Iris pigment epithelial cell (primary cell): ENCODE measurements at places on chromosomes 4 and X.

DNA sequence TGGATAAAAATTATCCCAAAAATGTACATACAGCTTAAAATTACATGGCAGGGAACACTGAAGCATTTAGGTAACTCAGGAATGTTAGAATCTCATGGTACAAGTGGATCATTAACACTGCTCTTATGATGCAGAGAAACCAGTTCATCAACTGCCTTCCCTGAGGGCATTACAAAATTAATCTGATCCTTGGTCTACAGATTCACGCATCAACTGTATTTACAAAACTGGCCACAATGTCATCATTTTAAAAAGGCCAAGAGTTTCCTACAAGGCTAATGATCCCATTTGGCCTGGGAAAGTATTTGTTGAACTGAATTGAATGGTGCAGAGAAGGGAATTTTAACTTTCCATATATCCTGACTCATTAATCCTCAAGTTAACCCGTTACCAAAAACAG, 84.6 kb downstream of the TSPAN5 start:
- no peak for DNase-seq

DNA sequence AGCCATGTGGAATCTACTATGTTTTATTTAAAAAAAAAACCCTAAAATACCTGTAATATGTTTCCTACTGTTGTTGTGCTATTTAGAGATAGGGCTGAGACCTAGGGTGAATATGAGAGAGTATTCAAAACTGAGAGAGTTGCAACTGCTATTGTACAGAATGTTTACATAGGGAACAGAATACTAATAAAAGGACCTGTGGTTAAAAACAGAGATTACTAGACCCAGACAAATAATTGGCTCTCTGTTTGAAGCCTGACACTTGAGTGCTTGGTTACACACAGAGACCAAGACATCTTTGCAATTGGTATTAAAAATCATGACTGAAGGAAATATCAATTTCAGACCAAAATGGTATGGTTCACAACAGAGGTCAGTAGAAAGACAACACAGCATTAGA, 278.9 kb upstream of the GIMD1 start:
- no peak for DNase-seq

DNA sequence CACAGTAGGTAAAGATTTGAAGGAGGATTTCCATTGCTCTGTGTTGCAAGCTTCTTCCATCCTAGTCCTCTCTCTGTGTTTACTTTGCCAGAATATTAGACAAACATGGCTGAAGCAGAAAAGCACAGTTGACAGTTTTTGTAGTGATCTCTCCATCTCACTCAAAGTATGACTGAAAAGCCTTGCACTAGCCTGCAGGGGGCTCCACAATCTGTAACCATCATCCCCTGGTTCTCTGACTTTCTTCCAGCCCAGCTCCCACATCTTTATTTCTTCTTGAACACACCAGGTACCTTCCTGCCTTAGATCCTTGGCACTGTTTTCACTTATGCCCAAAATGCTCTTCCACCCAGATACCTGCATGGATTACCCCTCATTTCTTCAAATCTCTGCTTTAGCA, 34.1 kb upstream of the HHIP start:
- peak; percentile 42 for DNase-seq

DNA sequence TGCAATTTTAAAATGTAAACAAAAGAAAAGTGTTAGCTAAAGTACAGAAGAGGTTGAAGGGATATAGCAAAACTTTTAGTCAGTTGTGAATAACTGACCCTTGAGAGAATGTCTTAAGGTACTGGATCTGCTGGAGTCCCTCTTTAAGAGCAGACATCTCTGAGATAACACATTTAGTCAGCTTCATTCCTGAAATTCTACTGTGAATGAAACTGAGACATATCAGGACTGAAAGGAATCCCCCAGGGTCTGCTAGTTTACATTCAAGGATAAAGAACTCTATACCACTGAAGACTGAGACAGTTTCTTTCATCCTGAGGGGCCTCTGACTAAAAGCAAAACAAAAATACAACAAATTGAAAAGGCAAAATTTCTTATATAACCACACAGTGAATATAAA, 54.4 kb downstream of the PGRMC1 start:
- DNase-seq = peak; percentile 10

DNA sequence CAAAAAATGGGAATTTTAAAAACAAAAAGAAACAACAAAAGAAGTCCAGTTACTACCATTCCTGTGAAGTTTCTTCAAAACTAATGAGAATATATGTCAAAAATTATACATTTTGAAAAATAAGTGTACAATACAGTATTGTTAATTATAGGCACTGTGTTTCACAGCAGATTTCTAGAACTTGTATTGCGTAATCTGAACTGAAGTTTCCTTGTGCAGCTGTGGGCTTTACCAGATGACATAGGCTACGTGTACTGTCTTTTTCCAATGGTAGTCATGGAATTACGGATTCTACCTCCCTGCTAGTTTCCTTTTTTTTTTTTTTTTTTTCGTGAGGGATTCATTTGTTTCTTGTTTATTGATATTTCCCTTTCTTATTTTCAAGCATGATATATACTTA, 113.8 kb upstream of the GABRA2 start:
- DNase-seq = peak; percentile 6

DNA sequence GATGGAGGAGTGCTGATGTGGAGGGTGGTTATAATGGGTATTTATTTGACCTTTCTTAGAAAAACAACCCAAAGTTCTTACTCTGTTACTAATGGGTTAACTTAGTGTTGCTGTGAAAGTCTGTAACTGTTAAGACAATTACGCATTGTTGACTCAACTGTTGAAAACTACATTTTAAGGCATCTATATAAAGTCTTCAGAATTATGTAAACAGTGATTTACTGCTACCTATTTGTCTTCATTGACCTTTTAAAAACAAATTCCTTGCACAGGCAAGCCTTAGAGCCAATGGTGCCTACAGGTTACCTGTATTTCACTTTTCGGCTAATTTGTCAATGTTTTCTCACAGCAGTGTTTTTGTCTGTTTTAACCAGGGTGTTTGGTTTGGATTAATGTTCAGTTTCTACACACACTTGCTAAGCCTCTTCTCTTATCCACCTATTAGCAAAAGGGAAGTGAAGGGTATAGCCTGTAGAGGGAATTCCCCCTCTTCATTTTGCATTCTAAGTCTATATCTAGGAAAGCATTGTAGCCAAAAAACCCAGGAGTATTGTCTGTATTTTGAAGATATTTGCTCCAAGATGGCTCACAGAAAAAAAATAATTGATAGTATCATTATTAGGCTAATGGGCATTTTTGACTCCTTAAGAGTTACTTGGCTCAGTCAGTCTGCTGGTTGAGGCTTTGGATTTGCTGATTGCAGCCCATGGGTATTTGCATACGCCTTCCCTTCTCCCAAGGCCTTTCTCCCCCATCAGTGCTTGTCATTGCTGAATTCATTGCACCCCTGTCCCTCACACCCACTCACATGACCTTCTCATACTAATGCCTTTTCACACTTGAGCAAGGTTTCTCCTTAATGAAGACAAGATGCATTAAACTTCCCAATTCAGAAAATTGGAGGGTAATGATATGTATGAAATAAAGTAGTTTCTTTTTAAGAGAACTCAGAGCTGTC, 30.5 kb downstream of the AFF1 start:
- DNase-seq = no peak

GRCh38 chr4:65538571-65538970, 131.7 kb downstream of the EPHA5 start:
- DNase-seq = peak; percentile 76

GRCh38 chr4:154822775-154823174, 41.7 kb downstream of the RBM46 start:
- DNase-seq = peak; percentile 78

- peak; percentile 11 for DNase-seq
Measured at GRCh38 chr4:165872461-165873297, at the start of gene TLL1. Gene TLL1, plus strand, starts transcription at chr4:165873237. Its CDS starts 668 bp downstream, at chr4:165873905.

DNA sequence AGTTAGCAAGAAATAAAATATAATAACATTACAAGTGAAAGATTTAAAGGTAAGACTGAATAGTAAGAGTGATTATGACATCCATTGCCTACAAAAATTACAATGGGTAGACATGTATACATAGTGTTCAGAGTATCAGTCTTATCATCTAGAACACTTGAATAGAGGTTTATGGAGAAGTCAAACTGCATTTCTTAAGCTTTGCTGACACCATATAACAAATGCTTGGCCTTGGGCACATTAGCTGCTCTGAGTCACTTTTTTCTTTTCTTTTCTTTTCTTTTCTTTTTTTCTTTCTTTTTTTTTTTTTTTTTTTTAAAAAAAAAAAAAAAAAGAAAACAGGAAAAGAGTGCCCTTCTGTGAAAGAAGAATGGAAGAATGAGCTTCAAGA, 220.0 kb downstream of the SPCS3 start:
- peak; percentile 42 for DNase-seq

DNA sequence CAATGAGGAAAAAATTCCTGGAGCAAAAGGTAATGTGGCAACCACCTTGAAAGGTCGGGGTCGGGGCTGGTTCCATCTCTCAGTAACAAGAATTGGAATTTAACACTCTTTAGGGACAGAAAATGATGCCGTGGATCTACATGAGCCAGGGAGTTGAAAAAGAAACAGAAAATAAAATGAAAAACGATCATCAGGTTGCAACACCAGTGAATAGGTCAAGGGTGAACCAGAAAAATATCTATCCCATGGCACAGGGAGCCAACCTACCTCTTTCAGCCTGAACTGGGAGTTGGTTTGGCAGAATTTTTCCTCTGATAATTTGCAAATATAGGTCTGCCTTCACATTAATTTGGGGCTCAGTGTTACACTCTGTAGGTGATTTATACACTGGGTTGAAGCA, 93.7 kb downstream of the C4orf33 start:
- no peak for DNase-seq

DNA sequence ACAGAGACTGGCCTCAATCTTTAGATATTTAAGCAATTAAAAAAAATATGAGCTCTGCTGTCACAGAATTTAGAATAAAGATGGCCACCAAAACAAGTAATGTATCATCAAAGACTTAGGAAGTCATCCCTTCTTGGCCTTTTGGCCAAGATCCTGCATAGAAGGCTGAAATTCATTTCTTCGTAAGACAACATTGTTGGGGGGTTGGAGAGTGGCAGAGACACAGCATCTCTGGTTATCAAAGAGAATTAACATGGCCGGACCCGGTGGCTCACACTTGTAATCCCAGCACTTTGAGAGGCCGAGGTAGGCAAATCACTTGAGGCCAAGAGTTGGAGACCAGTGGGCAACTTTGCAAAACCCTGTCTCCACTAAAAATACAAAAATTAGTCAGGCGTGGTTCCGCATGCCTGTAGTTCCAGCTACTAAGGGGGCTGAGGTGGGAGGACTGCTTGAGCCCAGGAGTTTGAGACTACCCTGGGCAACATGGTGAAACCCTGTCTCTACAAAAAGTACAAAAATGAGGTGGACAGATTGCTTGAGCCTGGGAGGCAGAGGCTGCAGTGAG, 4.0 kb downstream of the PPM1K start:
- no peak for DNase-seq

DNA sequence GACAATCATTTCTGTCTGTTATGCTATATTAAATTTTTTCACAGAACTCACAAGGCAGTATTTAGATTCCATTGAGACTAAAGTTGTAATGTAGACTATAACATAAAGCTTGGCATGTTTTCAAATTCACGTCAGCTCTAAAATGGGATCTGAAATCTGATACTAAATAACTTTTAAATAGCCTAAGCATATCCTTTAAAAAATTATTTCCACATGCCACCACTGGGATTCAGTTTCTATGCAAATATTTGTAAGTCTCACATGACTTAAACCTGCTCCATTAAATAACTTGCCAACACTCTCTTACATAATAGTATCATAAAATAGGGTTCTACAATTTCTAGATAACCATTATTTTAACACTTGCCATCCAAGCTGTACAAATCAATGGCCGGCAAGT, 32.4 kb downstream of the KLHL8 start:
- peak; percentile 54 for DNase-seq

DNA sequence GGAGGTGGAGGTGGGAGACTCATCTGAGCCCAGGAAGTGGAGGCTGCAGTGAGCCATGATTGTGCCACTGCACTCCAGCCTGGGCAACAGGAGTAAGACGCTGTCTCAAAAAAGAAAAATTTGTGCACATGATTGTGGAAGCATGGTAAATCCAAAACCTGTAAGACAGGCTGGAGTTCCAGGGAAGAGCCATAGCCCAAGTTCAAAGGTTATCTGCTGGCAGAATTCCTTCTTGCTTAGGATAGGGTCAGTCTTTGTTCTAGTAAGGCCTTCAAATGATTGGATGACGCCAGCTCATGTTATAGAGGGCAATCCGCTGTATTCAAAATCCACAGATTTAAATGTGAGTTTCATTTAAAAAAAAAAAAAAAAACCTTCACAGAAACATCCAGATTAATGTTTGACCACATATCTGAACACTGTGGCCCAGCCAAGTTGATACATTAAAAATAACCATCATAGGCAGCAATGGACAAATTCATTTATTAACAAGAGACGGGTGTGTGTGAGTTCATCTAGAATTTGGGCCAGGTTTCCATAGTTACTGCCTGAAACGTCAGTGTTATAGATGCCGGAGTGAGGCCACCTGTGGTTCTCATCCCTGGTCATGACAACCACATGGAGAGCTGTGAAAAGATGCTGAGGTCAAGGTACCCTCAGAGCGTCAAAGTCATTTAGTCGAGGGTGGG, 35.2 kb upstream of the SLC2A9 start:
- no peak for DNase-seq
